ENCODE measurements at places on chromosomes 11 and 22.
A peak's percentile ranks its signal among the peaks of the same experiment; 100 is the strongest.

- DNase-seq: no peak
Measured at GRCh38 chr11:13317293-13318080, 39.9 kb downstream of the BMAL1 start.

DNA sequence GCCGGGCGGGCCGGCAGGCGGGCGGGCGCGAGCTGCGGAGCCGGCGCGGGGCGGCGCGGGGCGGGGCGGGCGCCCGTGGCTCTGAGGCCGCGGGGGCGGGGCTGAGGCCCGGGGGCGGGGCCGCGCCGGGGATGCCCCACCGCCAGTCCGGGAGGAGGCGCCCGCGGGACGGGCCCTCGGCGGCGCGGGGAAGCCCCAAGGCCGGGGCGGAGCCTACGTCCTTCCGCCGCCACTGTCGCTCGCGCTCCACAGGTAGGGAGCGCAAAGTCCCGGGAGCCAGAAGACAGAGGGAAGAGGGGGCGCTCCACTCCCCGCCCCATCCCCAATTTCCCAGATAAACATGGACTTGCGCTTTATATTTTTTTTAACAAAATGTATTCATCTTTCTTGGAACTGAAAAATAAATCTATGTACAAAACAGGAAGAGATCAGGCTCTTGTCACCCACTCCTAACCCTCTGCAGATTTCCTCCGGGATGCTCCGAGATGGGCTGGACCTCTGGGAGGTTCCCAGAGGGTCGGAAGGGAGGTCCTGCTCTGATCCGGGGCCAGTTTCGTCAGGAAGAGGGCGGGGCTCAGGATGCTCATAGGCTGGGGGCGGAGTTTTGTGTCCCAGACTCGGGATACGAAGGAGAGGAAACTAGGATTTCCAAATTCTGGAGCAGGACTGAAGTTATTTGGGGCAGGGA lies at the start of gene MAP4K2:
Gene MAP4K2, minus strand, starts transcription at position 57 of the 688 bp plus-strand sequence. CDS start 65 bp downstream, outside the sequence.
- DNase-seq: peak; percentile 56

GRCh38 chr11:35235936-35236666 lies 97.1 kb downstream of the CD44 start:
- peak; percentile 83 for DNase-seq

DNA sequence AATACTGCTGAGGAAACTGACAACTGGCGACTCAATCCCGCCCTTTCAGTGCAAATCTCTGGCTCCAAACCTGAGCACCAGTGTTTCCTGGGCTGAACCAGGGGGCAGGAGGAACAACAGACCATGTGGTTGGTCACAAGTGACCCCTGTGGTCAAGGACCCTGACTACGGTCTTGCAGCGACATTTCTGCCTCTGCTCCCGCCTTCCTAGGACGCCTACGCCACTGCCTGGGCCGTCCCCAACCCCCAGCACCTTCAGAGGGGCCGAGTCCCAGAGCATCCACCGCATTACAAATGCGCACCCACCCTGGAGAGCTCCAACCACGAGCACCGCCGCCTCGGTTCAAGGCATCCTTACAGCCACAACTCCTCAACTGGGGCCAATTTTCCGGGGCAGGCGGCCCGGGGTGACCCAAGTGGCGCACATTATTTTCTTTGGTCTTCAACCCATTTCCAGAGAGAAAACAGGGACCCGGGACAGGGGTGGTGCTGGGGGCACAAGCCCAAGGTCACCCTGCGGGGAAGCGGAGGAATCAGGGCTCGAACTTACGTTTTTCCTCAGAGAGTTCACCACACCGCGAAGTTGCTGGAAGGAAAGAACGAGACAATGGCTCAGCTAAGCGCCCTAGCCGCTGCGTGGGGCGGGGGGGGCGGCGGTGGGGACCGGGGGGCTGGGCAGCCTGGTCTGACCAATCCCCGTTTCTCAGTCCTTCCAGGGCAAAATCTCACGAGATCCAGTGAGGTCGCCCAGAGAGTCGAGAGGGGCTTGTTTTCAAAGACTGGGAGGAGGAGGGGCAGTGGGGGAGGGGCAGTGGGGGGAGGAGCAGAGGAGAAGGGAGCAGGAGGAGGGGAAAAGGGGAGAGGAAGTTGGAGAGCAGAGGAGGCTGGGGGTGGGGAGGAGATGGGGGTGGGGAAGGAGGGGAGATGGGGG lies 1.8 kb downstream of the PRAME start:
- no peak for DNase-seq

DNA sequence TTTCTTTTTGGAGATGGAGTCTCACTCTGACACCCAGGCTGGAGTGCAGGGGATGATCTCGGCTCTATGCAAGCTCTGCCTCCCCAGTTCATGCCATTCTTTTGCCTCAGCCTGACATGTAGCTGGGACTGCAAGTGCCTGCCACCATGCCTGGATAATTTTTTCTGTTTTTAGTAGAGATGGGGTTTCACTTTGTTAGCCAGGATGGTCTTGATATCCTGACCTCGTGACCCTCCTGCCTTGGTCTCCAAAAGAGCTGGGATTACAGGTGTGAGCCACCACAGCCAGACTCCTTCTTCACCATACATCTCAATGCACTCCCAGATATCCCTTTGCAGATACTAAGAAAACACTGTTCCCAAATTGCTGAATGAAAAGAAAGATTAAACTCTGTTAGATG lies 224.3 kb downstream of the OR4A5 start:
- DNase-seq: no peak

DNA sequence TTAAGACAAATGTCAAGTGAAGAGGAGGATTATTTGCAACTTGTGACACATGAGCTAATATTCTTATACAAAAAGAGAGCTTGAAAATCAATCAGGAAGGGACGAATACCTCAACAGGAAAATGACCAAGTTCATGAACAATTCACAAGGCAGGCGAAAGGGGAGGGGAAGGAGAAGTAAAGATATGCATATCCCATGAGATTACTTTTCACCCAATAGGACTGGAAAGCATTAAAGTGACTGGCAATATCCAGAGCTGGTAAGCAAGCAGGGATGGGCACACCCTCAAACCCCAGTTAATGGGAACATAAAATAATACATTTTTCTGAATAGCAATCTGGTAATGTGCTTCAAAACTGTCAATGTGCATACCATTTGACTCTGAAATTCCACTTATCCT lies 129.5 kb downstream of the SLC1A2 start:
- peak; percentile 52 for DNase-seq

GRCh38 chr22:44461614-44462013 lies 36.4 kb downstream of the RTL6 start:
- no peak for DNase-seq
